ENCODE measurements at places on chromosomes 13 and 19. TPM values are rescaled to one million over a fixed set of nuclear protein-coding genes. Genes with fewer than 3 reads are reported as not detected.

- DNase-seq = no peak
Measured at GRCh38 chr19:7391218-7391670, 42.5 kb downstream of the ARHGEF18 start.

DNA sequence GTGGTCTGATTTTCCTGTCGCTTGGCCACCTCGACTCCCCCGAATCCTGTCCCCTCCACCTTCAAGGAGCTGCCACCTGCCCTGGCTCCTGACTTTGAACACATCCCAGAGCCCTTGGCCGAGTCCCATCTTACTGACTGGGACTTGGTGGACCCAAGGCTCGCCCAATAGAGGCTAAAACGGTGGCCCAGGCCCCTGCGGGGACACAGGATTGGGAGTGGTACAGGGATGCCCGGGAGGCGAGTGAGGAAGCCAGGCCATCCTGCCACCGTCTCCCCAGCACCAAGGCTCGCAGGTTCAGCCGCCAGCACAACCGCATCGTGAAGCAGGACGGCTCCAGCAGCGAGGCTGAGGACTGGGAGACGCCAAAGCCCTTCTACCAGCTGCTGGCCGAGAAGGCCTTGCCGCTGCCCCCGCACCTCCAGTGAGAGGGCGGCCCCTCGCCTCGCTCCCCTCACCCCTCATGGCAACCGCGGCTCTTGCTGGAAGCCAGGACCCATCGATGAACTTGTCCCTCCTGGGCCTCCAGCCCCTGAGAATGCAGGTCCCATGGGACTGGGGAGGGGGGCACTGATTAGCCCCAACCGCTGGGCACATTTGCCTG is 5.3 kb downstream of the SIX5 start:
- no peak for DNase-seq

GRCh38 chr19:10105509-10106099 is 558 bp upstream of the PPAN start:
- DNase-seq = no peak

DNA sequence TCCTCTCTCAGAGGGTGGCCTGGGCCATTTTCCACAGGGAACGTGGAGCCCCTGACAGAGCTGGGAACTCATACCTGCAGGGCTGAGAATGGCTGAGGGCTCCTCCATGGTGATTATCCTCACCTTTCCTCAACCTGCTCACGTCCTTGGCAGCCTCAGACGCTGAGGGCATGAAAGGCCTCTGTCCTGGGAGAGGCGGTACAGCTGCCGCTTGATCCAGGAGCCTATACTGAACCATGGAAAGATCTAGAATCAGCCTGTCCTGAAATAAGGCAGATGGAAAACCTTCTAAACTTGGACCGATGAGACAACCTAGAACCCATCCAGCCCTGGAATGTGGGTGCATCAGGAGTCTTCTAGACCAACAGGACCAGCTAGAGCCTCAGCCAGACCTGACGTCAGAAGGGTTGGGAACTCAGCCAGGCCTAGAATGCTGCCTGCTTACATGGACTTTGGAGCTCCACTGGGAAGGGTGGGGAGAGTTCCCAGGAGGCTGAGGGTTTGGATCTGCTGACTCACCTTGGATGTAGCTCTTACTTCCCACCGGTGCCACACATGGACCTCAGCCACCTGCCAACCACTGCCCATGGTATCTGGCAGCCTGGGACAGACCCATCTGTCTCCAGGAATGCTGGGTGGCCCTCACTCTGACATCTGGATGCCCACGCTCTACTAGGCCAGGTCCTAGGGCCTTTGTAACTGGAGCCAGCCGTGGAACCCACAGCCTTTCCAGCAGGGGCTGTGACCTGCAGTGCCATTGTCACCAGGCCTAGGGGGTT is 7.5 kb downstream of the KCTD15 start:
- no peak for DNase-seq

Gene ZNF229
- polyA plus RNA-seq = 13.4 TPM

DNA sequence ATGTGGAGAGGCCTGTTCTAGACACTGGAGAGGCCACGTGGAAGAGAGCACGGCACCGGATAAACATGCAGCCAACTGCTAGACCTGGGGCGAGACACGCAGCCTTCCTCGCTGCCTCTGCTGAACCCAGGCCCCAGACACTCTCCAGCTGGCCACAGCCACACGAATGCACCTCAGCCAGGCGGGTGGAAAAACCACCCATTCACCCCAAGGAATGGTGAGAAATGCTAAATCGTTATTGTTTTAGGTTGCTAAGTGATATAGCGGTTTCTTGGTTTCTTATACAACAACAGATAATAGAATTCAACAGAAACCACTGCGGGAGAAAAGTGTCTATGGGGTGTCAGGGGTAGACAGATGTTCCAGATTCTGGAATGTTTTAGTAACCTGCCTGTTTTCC is 52.5 kb downstream of the STK24 start:
- no peak for DNase-seq

DNA sequence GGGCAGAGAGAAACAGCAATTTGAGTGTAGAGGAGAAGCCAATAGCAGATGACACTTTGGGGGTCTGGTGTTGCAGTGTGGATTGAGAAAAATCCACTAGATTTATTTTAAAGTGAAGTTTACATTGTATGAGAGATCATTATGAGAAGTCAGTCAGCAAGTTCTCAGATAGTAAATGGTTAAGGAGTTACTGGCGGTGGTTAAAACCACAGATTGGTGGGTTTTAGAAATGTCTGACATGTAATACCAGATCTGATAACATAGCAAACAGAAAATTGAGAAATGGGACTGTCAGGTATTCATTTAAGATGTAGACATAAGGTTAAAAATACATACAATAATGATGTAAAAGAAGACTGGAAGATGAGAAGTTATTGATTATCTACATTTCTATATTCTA is 7.2 kb downstream of the ABHD13 start:
- no peak for DNase-seq

Gene PDX1
- not detected for polyA plus RNA-seq

GRCh38 chr13:51869916-51870315 is 8.1 kb downstream of the CCDC70 start:
- DNase-seq = no peak

GRCh38 chr13:44899967-44900366 is 89.3 kb downstream of the NUFIP1 start:
- DNase-seq = no peak

Gene MYBPC2
- 0.45 TPM for polyA plus RNA-seq

- peak; percentile 5 for DNase-seq
Measured at GRCh38 chr19:34837262-34837661, 64.2 kb upstream of the ZNF599 start.

Gene ZNF155
- 17.9 TPM for polyA plus RNA-seq

Gene CEACAM7
- 0.09 TPM for polyA plus RNA-seq

Gene ZNF136
- polyA plus RNA-seq = 18.9 TPM

Gene BRCA2
- polyA plus RNA-seq = 9.3 TPM

GRCh38 chr19:19487077-19487949 is 28.0 kb downstream of the TSSK6 start:
- DNase-seq = no peak

GRCh38 chr13:84431646-84432045 is 549.4 kb upstream of the SLITRK1 start:
- no peak for DNase-seq

All from right lung (tissue), 10 donors.